LNCaP clone FGC (cell line): ENCODE measurements at places on chromosomes 3 and 15.
A peak's percentile ranks its signal among the peaks of the same experiment; 100 is the strongest.

- no peak for DNase-seq
Measured at GRCh38 chr15:26234976-26235767, 372.0 kb upstream of the ATP10A start.

GRCh38 chr15:36361351-36361870 is 218.0 kb upstream of the CDIN1 start:
- no peak for DNase-seq

DNA sequence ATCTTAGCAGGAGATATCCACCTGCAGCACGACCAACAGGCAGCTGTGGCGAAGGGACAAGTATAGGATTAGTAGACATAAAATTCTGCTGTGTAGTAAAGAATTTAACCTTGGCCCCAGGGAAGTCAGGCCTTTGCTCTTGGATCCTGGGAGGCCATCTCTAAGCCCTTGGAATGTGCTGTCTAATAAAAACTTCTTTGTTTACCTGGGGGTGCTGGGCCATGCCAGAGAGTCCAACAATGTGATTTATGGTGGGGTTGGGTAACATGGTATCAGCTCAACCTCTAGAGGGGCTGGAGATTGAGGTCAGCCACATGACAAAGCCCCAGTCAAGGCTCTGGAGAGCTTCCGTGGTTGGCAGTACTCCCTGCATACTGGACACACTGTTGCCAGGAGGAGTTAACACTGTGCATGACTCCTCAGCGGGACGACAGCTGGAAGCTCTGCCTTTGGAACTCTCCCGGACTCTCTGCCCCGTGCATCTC is 52.4 kb downstream of the HEG1 start:
- no peak for DNase-seq

DNA sequence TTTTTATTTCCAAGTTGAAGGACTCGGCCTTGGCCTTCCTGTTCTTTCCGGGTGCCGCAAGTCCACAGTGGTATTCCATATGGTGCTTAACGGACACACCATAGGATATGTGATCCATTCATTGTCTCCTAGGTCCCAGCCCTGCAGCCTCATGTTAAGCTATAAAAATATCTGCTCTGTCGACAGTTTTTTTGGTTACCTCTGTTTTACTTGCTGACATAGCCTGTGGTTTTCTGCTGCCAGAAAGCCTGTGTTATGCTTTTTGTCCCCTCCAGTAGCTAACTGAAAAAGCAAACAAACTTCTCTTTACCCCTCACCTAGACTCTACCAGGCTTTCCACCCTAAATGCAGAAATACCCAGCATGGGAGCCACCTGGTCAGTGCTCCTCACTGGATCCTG is 5.3 kb downstream of the INAFM2 start:
- no peak for DNase-seq

DNA sequence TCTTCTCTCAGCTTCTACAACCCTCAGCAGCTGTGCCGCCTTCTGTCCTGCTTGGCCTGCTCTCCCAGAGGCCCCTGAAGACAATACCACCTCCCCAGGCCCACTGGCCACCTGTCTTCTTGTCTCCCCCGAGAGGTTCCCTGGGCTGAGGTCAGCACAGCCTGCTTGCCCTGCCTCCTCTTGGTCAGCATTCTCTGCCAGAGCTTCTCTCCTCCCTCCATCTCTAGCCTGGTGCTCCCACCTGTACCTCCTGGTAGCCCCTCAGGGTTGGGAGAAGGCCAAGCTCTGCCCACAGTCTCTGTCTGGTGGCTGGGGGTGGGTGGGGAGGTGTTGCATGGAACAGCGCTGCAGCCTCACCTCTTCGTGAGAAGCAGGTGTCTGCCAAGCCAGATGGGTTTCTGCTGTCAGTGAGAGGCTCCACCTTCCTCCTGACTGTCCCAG is 5.6 kb upstream of the ISLR start:
- DNase-seq, result no peak

DNA sequence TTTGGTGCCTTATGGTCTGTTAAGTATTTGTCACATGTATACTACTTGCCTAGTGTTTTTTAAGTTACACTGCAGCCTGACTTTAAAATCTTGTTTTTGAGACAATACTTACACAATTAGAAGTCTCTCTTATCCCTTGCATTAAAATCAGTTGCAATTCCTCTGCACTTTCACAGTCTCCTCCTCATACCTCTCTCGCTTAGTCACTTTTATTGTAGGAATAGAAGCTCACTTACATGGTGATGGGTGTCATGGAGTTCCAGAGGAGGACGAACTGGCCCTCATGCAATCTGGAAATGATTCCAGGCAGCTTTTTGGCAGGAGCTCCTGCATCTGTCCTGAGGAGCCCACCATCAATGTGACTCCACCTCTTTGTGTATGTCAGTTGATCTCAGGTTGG is 238.4 kb upstream of the TBC1D5 start:
- no peak for DNase-seq

GRCh38 chr15:96087180-96087884 is 243.2 kb upstream of the NR2F2 start:
- no peak for DNase-seq

GRCh38 chr15:58525991-58526421 is 94.2 kb downstream of the LIPC start:
- DNase-seq, result no peak

GRCh38 chr3:97497138-97497537 is 267.4 kb upstream of the ARL6 start:
- DNase-seq, result no peak

DNA sequence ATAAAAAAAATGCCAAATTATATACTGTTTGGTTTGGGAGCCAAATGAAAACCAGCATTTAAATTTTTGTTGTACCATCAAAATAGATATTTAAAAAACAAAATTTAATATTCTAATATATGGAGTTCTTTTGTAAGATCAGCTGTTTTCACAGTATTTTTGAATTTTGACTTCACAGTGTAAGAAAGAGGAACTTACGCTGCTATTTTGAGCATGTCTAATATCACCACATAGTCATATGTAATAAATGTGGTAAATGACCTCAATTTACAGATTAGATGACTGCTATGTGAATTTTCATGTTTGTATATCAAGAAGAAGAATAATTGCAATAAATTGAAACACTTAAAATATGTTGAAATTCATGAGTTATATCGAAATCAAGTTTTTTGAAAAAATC is 189.6 kb downstream of the ARRDC4 start:
- DNase-seq, result no peak

- DNase-seq, result no peak
Measured at GRCh38 chr15:27989427-27989826, 109.7 kb downstream of the OCA2 start.

DNA sequence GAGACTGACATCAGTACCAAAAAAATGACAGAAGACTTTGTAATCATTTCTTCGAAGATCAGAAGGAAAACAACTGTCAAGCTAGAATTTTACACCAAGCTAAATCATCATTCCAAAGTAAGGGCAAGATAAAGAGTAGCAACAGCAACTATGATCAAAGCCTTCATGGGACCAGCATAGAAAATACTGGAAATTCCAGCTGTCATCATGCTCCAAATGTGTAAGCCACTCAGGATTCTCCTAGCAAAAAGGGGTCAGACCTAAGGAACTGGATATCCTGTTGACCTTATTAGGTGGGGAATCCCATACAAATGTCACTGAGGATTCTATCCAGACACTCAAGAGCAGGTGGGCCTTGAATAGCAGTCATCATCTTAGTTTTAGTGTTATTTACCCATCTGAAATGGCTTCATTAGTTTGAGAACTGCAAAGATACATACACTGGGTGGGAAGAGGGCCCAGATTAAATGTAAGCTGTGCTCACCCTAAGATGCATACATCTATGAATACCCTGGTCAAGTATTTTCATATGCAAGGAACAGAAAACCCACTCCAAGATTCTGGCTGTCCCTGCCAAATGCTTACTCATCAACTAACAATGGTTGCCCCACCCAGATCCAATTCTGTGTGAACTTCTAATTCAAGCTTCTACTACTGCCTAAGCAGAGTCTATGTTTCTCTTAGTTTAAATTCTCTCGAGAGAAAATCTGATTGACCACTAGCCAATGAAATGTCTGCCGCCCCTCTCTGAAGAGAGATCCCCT is 33.5 kb downstream of the CLDN18 start:
- DNase-seq, result no peak

DNA sequence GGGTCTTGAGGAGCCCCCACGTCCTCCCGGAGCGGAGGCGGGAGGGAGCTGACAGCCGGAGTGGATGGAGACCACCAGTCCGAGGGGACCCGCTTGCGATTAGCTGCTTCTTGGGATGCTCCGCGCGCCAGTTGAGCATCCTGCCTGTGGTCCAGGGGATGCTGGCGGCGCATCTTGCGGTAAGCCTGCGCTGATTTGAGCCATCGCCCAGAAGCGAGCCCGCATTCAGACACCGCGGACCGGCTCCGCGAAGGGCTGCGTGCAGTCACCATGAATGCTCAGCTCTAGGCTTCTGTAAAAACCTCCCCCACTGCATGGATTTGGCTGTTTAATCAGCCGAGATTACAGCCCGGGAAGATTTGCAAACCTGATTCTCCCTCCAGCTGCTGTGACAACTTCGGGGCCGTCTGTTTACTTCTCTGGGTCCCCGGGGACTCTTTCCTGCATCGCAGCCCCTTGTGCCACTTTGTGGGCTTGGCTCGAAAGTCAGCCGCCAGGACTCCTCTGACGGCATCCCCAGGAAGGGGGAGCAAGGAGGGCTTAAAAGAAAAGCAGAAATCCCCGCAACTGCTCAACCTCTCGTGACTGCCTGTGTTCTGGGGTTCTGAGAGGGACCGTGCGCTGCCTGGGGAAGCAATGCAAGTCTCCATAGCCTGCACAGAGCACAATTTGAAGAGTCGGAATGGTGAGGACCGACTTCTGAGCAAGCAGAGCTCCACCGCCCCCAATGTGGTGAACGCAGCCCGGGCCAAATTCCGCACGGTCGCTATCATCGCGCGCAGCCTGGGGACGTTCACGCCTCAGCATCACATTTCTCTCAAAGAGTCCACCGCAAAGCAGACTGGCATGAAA is 171.1 kb downstream of the KCNAB1 start:
- no peak for DNase-seq

DNA sequence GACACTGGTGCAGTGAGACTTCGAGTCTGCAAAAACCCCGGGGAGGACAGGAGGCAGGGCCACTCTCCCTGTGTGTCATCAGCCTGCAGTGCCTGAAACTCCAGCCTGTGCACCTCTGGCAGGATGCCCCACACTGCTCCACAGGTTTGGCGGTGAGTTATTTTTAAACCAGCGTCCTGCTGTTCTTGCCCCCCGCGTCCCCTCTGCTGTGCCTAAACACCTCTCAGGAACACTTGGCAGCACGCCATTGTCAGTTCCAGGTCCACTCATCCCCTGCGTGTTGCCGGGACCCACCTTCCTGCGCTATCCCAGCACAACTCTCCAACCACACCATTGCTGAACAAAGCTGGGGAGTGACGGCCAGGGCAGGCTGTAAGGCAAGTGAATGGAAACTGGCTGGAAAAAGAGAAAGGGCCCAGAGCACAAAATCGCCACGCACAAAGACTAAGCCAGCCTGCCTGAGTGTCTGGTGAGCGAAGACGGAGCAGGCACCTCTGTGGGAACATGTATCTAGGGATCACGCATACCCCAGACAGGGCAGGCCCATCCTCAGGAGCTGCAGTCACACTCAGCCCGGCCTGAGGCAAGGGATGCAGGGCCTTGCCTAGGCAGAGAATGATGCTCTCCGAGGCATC is 3.1 kb upstream of the PLA2G4F start:
- DNase-seq, result no peak

GRCh38 chr3:71210257-71211007 is 373.1 kb downstream of the FOXP1 start:
- no peak for DNase-seq

GRCh38 chr3:51815614-51816013 is 36.6 kb upstream of the IQCF6 start:
- DNase-seq, result no peak

- DNase-seq, result no peak
Measured at GRCh38 chr3:115513416-115513800, 109.9 kb upstream of the GAP43 start.

- DNase-seq, result no peak
Measured at GRCh38 chr3:103082501-103082900, 647.7 kb downstream of the ZPLD1 start.

GRCh38 chr3:32958509-32958908 is 7.1 kb downstream of the CCR4 start:
- no peak for DNase-seq

DNA sequence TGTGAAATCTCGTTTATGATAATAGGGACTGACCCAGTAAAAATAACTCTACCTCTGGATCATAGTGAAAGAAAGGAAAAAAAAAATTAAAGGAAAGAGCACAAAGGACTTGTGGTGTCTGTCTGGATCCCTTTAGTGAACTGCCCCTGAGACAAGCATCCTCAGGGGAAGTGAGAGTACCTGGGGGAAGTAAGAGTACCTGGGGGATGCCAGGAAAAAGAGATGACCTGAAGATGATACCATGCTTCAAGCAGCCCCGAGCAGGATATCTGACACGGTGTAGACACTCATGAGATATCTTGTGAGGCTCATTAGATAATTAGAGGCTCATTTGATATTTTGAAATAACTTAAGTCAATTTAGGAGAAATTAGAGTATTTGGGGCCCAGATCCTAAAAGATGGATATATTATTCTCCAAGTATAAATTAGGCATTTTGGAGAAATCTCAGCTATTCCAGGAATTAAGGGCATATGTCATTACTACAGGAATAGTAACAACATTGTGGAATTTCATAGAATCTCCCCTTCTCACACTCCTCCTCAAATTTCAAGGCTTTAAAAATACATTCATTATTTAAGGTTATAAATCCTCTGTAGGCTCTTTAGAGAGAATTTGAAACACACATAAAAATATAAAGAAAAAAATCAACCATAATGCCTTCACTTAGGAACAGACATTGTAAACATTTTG is 36.3 kb upstream of the PSMD6 start:
- DNase-seq, result no peak

- peak; percentile 22 for DNase-seq
Measured at GRCh38 chr3:196837819-196838420, 29.8 kb upstream of the SENP5 start.

DNA sequence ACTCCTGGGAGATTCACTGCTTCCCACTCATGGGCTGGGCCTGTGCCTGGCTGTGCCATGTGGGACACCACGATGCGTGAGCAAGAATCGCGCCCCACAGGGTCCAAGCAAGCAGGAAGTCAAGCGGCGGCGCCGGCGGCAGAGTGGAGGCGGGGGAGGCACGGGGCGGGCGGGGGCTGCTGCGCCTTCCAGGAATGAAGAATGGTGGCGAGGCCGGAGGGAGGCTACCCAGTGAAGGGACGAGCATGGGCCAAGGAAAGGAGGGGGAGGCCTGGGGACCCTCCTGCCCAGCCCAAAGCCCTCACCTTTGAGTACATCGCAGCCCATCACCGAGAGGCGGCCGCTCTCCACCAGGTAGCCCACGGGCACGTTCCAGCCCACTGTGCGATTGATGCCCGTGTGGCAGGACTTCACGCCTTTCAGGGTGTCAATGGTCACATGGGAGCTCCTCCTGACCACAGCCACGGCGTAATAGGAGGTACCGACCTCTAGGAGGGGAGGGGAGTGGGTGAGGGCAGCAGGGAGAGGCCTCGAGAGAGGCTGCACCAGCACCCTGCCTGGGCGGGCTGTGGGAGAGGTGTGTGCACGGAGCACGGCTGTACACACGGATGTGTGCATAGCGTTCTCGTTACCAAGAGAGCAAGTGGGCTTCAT is 5.5 kb downstream of the MELTF start:
- no peak for DNase-seq
